ENCODE measurements at places on chromosomes 13 and 19. TPM values are rescaled to one million over a fixed set of nuclear protein-coding genes. Genes with fewer than 3 reads are reported as not detected.

The KCTD4 gene
- not detected for total RNA-seq

The ZNF729 gene
- not detected for total RNA-seq

The PEX11G gene
- 4.2 TPM for total RNA-seq

The ZNF418 gene
- total RNA-seq, result 4.8 TPM

The RHPN2 gene
- 0.66 TPM for total RNA-seq

The COG3 gene
- 23.6 TPM for total RNA-seq

The RXFP2 gene
- total RNA-seq, result 0.75 TPM

Measured in subcutaneous adipose tissue (tissue), 4 donors.